Renal pelvis (tissue), 12 donors: ENCODE measurements at places on chromosomes 7 and 10. TPM values are rescaled to one million over a fixed set of nuclear protein-coding genes. Genes with fewer than 3 reads are reported as not detected.

PLXNA4 gene
- polyA plus RNA-seq = 14.6 TPM

ZNF804B gene
- 0.10 TPM for polyA plus RNA-seq

CARD11 gene
- 1.9 TPM for polyA plus RNA-seq

ORAI2 gene
- 22.6 TPM for polyA plus RNA-seq

MMRN2 gene
- 28.3 TPM for polyA plus RNA-seq

AEBP1 gene
- 65.2 TPM for polyA plus RNA-seq

SEC23IP gene
- polyA plus RNA-seq = 67.7 TPM

BAIAP2L1 gene
- 12.1 TPM for polyA plus RNA-seq

ANKMY2 gene
- polyA plus RNA-seq = 32.6 TPM

PAX4 gene
- polyA plus RNA-seq = not detected

NANOS1 gene
- polyA plus RNA-seq = 3.1 TPM

GIMAP7 gene
- 13.0 TPM for polyA plus RNA-seq

MYH16 gene
- polyA plus RNA-seq = 0.31 TPM

ASAH2 gene
- polyA plus RNA-seq = 2.3 TPM

OPALIN gene
- not detected for polyA plus RNA-seq

CHCHD3 gene
- polyA plus RNA-seq = 69.8 TPM

ADIRF gene
- 19.0 TPM for polyA plus RNA-seq

ACSL5 gene
- polyA plus RNA-seq = 4.1 TPM

LOXL4 gene
- polyA plus RNA-seq = 4.0 TPM

TAC1 gene
- polyA plus RNA-seq = 0.56 TPM

MAGI2 gene
- 41.0 TPM for polyA plus RNA-seq

EEPD1 gene
- 6.3 TPM for polyA plus RNA-seq
